ENCODE measurements at places on chromosomes 5 and 9.

- DNase-seq: no peak
Measured at GRCh38 chr5:60903356-60903755, 41.5 kb downstream of the ERCC8 start.

GRCh38 chr5:151233616-151234085 is 9.8 kb upstream of the CCDC69 start:
- no peak for DNase-seq

GRCh38 chr9:87725356-87725899 is 491 bp upstream of the CTSL start:
- no peak for DNase-seq

DNA sequence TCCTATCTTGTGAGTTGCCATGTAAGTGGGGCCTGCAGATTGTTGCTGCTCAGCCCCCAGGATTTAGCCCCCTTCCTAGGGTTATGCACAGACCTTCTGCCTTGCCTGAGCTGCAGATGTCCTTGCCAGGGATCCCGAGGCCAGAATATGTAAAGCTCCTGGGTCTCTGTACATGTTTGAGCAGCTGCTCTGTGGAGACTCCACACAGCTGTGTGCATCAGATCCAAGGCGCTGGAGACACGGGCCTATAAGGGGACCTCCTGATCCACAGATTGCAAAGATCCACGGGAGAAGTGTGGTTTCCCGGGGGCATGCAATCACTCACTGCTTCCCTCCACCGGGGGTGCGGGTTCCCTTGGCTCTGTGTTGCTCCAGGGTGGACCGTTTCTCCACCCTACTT is 28.9 kb downstream of the TAF11L14 start:
- no peak for DNase-seq

DNA sequence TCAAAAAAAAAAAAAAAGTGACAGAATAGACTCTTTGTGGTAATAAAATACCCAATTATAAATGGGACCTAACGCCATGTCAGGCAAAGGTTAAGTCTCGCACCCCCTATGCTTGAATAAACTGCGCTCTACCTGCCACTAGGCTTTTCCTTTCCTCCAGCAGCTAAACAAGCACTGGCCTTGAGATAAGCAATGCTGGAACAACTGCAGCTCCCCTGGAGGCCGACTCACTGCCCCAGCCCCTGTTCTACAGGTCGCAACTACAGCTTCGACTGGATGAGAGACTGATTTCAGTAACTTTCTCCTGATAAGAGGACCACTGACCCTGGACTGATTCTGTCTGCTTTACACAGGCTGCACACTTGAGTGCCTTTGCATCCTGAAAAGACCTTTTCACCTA is 210.2 kb downstream of the HSPA4 start:
- no peak for DNase-seq

GRCh38 chr9:123478967-123479602 is 123.1 kb downstream of the CRB2 start:
- DNase-seq: no peak

- no peak for DNase-seq
Measured at GRCh38 chr5:54902791-54903473, 82.5 kb downstream of the ESM1 start.

- no peak for DNase-seq
Measured at GRCh38 chr9:26669701-26670670, 222.6 kb downstream of the CAAP1 start.

GRCh38 chr9:123679330-123679987 is 250.5 kb downstream of the DENND1A start:
- peak; percentile 43 for DNase-seq

GRCh38 chr5:112703866-112704820 is 33.5 kb upstream of the APC start:
- DNase-seq: no peak

GRCh38 chr9:114150608-114151007 is 4.7 kb upstream of the COL27A1 start:
- DNase-seq: no peak

DNA sequence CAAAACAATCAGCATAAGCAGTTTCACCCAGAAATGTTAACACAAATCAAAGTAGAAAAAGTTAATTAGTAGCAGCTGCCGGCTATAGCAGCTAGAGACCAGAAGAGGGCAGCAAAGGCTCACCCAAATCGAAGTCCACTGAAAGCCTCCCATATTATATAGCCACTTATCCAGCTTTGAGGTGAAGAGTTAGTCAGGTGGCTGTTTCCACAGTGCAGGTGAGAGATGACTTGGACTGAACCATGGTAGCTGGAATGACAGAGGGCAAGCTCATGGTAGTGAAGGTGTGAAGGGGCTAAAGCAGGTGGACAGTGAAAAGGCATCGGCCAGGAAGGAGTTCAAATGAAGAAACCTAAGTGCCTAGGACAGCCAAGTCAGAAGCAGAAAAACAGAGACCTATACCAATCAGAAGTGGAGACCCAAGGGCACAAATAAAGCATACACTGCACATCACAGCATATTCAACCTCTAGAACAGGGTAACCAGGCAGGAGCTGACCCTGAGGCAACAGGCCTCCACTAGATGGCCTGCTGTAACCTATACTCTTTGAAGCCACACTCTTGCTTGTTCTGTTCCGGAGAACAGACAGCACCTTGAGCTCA is 7.2 kb upstream of the RNF38 start:
- DNase-seq: no peak

- DNase-seq: no peak
Measured at GRCh38 chr5:74244406-74244805, 396.1 kb downstream of the ENC1 start.

DNA sequence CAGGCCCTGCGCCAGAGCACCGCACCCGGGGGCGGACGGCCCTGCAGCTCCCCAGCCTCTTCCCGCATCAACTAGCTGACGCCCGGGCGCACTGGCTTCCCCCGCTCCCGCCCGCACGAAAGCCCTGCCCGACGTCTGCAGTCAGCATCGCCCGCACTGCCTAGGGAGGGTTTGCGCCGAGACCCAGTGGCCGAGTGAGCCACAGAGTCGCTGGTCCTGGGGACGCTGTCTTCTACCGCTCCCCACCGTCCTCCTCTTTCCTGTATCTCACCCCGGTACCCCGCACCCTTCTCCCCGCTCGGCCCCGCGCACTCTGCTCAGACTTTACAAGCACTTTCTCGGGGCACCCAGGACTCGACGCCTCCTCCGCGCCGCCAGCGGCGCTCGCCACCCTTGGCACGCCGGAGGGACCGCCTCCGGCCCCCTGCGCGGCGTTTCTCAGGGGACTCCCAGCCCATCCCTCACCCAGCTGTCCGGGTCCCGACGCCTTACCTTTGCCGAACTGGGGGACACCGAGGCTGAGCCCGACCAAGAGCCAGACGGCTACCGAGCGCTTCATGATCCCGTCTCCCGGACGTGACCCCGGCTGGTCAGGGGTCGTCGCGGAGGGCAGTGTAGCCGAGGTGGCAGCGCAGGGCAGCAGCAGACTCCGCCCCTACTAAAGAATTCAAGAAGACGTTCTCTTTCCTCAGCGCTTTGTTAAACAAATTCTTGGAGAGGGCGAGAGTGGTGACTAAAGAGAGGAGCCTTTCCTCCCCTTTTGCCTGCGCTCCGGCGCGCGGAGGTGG is 670 bp downstream of the EDIL3 start:
- DNase-seq: no peak

GRCh38 chr5:78213799-78214198 is 80.7 kb downstream of the AP3B1 start:
- no peak for DNase-seq

GRCh38 chr9:33506626-33507370 is 17.3 kb upstream of the ANKRD18B start:
- DNase-seq: no peak

- no peak for DNase-seq
Measured at GRCh38 chr5:99179206-99179605, 250.4 kb upstream of the CHD1 start.

GRCh38 chr5:180154821-180155364 is 54.1 kb downstream of the RASGEF1C start:
- DNase-seq: no peak

DNA sequence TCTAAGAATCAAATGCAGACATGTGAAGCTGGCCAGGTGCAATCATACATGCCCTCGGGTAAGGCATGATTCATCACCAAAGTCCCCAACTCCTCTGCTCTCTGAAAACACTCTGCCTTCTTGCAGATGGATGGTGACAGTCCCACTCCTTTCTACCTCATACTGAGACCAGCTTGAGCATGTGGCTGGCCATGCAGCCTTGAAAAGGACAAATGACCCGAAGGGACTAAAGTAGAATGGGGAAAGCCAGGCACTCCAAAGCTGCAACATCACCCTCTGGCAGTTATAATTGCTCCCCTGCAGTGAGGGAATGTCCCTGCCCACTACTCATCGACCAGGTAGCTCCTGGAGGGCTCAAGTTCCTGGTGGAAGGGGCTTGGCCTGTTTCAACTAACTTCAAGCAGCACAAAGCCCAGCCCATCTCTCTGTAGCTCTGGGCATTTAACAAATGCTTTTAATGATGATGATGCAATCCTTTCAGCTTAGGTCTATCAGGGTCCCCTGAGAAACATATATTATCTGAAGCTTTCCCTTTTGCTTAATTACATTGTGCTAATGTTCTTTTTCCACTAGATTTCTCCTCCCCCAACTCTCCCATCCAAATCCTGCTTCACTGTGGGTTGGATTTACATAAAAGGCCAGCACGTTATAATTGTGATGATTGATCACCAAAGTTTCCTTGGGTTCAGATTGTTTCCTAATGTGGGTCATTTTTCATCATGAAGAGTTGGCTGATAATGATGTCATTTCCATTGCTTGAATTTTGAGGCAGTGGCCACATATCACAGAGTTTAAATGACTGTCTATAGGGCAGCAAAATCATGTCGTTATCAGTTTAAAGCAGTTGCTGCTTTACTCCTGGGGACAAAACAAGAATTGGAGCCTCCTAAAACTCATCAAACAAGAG is 436.5 kb upstream of the SLC30A5 start:
- no peak for DNase-seq
